ENCODE measurements at places on chromosomes 1 and 21.

GRCh38 chr21:38661889-38662568, 143.7 kb upstream of the ETS2 start:
- DNase-seq = no peak

- no peak for DNase-seq
Observed at GRCh38 chr1:238060061-238060460, 169.3 kb upstream of the ZP4 start.

- no peak for DNase-seq
Observed at GRCh38 chr1:41493117-41493536, 8.6 kb upstream of the EDN2 start.

- DNase-seq = no peak
Observed at GRCh38 chr1:160624464-160624863, 22.4 kb downstream of the SLAMF1 start.

- DNase-seq = no peak
Observed at GRCh38 chr1:88726697-88727096, 42.6 kb downstream of the PKN2 start.

GRCh38 chr1:26535201-26535600, 5.6 kb downstream of the RPS6KA1 start:
- no peak for DNase-seq

DNA sequence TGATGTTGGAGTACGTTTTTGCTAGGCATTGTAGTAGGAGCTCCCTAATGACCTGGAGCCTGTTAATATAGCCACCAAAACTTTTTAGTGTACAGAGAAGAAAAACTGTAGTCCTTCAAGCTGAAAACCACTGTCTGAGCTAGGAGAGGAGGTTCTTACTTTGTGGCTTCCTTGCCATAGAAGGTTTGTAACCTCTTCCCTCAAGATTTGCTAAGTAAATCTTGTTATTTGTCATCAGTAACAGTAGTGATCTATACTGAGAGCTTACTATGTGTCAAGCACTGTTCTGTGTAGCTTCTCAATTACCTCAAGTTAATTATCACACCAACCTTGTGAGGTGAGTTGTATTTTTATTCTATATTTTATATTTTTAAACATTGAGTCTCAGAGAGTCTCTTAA, 21.2 kb upstream of the LRRC8C start:
- no peak for DNase-seq

DNA sequence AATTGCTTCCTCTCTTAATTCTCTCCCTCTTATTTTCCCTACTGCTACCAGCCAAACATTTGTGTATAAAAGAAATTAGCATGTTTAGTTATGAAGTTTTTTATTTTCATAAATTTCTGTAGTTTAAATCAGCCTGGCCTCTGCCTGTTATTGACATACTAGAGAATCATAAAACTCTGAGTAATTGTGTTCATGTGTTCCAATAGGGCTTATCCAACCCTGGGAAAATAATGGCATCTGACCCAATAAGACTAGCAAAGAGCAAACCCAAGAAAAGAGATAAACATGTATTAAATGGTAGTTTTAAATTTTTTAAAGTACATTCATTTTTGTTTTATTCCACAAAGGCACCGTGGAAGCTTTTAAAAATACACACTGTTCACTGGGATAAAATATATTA, 404.3 kb downstream of the HLX start:
- no peak for DNase-seq

- DNase-seq = no peak
Observed at GRCh38 chr1:59076612-59077011, 220.3 kb upstream of the FGGY start.

DNA sequence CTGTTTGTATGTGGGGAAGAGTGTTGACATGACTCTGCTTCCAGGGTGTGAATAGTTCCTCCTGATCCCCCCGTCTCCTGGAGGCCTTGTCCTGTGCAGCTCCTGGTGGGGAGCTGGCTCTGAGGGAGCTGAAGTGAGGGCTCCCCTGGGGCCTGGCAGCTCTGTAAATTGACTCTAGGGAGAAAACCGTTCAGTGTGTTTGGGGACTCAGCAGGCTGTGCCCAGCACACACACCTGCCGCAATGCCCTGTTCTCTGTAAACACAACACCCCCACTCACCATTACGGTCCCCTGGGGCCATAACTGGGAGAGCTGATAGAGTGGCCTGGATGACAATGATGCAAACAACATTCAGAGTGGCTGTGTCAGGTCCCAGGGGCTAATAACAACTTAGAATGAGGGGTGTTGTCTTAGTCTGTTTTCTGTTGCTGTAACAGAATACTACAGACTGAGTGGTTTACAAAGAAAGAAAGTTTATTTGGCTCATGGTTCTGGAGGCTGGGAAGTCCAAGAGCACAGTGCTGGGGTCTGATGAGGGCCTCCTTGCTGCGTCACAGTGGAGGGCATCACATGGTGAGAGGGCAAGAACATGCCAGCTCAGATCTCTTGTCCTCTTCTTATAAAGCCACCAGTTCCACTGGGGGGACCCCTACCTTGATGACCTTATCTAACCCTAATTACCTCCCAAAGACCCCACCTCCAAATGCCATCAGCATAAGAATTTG, 15.3 kb downstream of the ADORA1 start:
- no peak for DNase-seq
